ENCODE measurements at places on chromosomes 12 and 14.

DNA sequence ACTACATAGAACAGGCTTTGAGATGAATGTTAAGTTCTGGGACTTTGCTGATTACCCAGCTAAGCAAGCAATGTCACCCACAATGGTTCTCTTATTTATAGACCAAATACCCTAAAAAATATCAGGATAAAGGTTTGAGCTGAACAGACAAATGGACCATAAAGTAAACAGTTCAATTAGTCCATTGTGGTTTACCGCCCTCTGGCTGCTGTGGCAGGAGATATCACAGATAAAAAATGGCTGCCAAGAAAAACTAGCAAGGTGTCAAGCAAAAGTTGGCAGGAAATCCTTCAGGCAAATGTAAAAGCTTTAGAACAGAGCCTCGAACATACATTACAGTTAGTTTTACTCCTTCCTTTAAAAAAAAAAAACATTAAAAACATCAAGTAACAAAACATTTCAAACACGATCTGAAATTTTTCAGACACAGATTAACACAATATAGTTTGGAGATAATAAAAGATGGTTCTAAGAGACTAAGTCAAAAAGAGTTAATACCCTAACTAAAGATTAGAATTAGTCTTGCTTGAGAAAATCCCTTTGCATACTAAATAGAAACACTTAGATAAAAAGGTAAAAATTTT, 41.3 kb downstream of the MED13L start:
- DNase-seq, result peak; percentile 15

- DNase-seq, result no peak
These were observed 395.0 kb upstream of the TBX3 start for GRCh38 chr12:115078990-115079389.

- no peak for DNase-seq
These were observed 259.9 kb upstream of the DDHD1 start for GRCh38 chr14:53412819-53413675.

GRCh38 chr12:100138048-100138802, 4.4 kb downstream of the BLTP3B start:
- no peak for DNase-seq

GRCh38 chr14:95217391-95217900, 60.1 kb upstream of the DICER1 start:
- DNase-seq, result no peak

GRCh38 chr12:98453070-98453469, 62.3 kb upstream of the TMPO start:
- DNase-seq, result peak; percentile 16

DNA sequence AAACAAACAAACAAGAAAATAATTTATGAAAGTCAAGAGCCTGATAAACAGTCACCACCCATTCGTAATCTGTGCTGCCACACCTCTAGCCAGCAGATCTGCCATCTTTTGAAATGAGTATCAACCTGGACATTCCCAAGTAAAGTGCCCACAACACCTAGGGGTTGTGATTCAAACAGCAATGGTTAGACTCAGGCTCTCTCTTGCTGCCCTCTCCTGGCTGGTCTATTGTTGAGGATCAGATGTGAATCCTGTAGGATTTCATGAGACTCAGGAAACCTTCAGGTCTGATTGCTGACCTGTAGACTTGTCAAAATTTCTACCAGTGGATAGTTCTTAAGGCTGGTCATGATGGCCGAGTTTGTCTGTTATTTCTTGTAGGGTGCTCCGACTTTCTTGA, 26.8 kb downstream of the DGLUCY start:
- DNase-seq, result no peak

DNA sequence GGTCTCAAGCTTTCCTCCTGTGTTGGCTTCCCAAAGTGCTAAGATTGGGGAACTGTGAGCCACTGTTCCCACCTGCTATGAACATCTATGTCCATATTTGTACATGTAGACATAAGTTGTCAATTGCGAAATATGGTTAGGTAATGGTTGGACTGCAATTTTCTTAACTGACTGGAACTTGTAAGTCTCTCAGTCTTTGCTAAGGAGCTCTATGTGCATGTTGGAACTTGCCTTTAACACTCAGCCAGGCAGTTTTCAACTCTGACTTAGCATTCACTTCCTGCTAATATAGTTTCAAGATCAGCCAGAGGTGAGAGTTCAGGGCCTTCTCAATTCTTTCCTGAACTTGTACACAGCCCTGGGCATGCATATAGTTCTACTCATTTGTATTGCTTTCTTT, 44.5 kb upstream of the EEA1 start:
- DNase-seq, result no peak

DNA sequence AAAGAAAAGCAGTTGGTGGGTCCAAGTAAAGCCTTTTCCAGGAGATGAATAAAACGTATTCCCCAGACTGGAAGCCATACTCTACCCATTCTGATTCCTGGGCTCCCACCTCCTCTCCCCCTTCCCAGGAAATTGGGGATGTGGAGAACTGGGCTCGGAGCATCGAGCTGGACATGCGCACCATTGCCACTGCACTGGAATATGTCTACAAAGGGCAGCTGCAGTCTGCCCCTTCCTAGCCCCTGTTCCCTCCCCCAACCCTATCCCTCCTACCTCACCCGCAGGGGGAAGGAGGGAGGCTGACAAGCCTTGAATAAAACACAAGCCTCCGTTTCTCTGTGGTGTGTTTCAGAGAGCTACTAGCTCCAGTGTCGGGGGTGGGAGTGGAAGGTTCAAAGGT, 822 bp upstream of the RDH5 start:
- DNase-seq, result no peak

- DNase-seq, result no peak
These were observed 468.5 kb downstream of the ETNK1 start for GRCh38 chr12:23093488-23093887.

DNA sequence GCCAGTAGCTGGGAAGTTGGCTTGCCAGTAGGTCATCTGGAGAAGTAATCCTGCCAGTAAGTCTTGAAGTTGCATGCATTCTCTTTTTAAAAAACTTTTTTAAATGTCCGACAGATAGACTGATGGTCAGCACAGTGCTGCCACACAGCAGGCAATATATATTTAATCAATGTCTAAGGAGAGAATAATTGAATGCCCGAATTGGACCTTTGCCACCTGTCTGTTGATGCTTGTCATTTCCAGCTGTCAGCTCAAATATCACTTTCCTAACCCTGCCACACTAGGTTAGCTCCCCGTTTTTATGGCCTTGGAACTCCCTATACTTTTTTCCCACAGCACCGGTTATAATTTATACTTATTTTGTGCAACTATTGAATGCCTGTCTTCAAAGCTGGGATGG, 2.1 kb upstream of the SLC15A4 start:
- no peak for DNase-seq

GRCh38 chr14:23624830-23625404, 11.2 kb upstream of the DHRS2 start:
- no peak for DNase-seq

DNA sequence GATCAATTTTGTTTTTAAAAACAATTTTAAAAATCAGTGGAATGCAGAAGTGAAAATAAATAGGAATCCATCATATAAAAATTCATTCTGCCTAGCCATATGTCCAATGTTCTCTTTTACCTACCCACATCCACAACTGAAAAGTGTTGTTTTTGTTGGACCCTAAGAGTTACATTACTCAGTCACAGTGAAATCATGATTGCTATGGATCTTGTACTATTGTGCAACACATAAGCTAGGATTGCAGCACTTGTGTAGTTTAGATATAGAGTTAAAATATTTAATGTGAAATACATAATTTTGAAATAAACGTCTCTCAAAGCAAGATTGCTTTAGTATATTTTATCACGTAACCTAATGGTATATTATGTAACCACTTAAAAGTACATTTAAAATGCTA, 213.3 kb upstream of the CLEC14A start:
- no peak for DNase-seq

GRCh38 chr12:53755451-53755891, 3.7 kb upstream of the CISTR start:
- no peak for DNase-seq

DNA sequence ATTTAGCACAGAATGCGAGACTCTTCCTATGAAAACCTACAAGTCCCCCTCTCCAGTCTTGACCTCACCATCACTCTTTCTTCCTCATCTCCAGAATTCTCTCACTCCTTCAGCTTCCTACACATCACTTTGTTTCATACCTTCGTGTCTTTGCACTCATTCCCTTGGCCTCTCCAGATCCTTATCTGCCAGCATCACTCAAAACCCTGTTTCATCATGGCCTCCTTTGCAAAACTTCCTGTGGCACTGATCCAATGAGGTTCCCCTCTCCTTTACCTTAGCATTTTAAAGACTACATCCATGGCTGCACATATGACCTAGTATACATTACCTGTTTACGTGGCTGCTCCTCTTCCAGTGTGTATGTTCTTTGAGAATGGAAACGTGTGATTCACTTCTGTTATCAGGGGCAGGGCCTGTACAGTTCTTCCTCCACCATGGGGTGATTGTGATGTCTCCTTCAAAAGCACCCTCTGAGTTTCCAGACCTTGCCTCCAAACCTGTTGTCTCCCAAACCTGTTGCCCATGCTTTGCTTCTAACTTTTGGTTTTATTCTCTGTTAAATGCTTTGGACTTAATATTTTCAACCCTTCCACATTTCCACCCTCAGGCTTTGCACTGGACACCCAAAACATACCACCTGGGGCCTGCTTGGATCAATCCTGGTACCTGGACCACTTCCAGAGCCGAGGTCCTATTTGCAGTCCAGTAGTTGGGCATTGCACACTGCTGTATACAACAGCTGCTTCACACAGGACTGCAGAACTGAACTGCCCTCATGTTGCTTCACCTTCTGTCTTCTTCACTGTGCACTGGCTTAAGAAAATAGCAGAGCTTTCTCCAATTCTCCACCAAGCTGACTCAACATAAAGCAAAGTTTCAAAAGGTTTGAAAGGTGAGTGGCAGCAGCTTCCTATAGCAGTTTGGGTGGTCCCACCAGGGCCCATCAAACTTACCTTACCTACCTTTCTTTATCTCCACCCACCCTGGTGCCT, 131.7 kb downstream of the LLPH start:
- DNase-seq, result no peak

DNA sequence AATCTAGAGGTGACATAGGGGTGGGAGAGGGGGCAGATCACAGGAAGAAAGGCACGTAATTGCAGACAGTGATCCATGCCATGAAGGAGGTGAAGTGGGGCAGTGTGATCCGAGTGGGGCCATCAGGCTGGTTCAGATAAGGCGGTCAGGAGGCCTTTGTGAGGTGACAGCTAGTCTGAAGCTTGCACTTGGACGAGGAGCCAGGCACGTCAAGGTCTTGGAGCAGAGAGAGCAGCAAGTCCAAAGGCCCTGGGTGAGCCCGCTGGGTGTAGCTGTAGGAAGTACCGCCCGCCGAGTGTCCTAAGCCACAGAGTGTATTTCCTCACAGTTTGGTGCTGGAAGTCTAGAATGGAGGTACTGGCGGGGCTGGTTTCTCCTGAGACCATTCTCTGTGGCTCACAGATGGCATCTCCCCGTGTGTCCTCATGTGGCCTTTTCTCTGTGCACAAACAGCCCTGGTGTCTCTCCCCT, 23.6 kb downstream of the RHOF start:
- no peak for DNase-seq

DNA sequence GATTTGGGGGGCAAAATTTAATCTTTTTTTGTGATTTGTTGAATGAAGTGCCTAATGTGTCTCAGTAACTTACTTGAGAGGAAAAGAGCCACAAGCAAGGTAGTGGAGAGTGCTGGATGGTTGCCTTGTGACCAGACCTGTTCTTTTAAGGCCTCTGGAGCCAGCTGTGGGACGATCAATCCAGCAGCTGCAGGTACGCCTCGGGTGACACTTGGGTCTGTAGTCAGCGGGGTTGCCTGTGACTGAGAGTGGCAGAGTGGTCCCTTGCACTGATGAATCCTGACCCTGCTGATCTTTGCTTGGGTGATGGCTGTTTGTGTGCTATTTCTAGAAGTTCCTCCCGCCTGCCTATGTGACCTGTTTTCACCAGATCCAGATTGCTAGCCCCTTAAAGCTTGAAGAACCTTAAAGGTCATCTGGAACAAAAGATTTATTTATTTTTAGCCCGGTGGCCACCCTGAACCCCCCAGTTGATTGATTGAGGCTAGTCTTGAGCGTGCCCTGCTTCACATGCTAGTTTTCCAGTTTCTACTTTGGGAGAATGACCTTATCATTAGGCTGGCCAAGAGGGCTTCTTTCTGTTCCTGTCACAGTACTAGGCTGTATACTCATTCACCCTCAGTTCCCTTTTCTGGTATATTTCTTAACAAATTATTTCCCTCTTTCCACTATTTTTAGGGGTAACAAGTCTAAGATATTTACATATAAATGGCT, 23.2 kb downstream of the PRKCH start:
- DNase-seq, result no peak

- no peak for DNase-seq
These were observed 30.7 kb upstream of the EPS8 start for GRCh38 chr12:15819644-15820437.

DNA sequence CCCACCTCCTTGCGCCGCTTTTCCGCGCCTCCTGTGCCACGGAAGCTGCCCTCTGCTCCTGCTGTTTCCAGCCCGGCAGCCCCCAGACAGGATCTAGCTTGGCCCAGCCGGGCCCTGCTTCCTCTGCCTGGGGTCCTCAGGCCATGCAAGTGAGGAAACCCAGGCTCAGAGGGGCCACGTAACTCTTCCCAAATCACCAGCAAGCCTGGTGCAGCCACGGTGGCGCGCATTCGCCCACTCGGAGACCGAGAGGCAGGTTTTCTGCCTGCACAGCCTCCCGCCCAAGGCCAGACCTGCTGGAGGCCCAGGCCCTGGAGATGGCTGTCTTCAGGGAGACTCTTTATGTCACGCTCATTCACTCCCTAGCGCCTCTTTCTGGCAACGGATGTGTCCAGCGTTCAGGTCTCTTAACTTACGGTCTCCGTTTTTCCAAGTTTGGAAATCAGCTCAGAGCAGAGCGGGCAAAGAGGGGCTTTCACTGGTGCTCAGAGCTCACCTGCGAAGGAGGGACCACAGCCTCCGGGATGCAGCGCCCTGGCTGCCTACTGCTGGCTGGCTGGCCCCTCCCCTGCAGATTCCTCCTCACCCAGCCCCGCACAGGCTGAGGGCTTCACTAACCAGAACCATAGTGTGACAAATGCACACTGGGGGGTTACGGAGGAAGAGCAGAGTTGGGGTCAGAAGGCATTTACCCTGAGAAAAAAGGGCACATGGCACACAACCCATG, 20.6 kb upstream of the CEP170B start:
- no peak for DNase-seq

GRCh38 chr12:81835783-81836182, 76.6 kb upstream of the PPFIA2 start:
- peak; percentile 20 for DNase-seq

DNA sequence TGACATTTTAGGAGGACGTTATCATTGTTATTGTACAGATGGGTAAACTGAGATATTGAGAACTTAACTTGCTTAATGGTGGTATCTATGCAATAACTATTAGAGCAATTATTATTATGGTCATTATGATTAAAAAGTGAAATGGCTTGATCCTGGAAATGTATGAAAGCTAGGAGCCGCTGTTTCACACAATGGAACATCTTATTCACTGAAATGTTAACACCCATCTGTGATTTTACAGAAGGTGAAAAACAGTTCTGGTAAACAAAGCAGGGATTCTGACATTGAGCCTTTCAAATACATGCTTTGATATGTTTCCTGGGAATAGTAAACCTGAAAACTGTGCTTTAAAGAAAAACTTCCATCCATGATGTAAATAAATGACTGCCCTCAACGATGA, 261.4 kb downstream of the BTG1 start:
- DNase-seq, result no peak
